Amygdala (tissue), 56 donors: ENCODE measurements at places on chromosomes 6 and 20.

DNA sequence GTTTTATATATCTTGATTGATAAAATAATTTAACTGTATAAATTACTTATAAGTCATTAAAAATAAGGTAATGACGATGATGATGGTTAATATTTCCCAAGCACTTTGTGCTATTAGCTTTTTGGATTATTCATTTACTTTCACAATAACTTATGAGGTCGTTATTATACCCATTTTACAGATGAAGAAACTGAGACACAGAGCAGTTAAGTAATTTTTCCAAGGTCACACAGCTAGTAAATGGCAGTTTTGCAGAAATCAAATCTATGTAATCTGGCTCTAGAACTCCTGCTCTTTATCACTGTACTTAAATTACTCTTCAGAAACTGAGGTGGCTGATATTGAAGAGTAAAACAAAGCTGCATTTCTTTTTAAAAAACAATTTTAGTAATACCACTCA lies 18.2 kb downstream of the NOL7 start:
- DNase-seq: no peak

DNA sequence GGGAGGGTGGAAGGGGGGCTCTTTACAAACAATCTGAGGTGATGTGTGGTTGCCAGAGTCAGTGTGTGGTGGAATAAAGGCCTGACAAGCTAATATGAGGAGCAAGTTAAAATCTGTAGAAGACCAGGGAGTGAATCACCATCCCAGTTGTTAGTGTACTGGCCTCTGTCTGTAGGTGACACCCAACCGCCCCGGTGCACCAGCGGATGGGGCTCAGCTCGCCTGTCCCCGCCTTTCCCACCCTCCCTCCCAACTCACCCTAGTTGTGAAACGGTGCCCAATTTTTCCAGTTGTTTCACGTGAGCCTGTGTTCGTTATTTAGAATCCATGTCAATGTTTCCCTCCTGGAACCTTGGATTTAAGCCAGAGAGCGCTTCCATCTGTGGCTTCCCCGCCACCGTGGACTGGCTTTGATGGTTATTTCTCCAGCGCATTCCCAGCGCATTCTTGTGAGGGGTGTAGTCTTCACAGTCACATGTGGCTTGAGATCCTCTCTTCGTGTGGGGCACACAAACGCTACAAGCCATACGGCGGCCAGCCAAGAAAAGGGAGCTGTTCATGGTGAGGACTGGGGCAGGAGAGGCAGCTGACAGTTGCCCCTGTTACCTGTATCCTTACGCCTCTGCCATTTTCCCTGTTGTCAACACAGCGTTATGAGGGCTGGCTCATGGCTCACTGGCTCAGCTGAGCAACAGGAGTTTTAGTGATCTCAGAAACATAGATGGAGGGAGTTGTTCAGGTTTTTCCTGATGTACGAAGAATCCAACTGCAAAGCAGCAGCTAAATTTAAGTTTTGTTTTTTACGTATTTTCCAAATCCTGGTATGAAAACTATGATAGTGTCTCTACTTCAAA lies 137.6 kb downstream of the ZDHHC14 start:
- DNase-seq: peak; percentile 29

GRCh38 chr6:104700371-104701185 lies 159.1 kb downstream of the HACE1 start:
- DNase-seq: no peak

DNA sequence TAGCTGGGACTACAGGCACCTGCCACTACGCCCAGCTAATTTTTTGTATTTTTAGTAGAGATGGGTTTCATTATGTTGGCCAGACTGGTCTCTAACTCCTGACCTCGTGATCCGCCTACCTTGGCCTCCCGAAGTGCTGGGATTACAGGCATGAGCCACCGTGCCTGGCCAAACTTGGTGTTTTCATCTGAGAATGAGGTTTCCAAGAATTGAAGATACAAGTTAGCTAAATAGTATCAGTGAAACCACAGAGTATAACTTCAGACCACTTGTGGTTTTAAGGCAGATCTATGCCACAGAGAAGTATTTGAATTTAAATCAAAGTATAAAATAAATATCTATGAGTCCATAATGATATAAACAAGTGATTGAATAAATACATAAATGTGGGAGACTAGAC lies 70.1 kb downstream of the SLC16A10 start:
- DNase-seq: no peak

DNA sequence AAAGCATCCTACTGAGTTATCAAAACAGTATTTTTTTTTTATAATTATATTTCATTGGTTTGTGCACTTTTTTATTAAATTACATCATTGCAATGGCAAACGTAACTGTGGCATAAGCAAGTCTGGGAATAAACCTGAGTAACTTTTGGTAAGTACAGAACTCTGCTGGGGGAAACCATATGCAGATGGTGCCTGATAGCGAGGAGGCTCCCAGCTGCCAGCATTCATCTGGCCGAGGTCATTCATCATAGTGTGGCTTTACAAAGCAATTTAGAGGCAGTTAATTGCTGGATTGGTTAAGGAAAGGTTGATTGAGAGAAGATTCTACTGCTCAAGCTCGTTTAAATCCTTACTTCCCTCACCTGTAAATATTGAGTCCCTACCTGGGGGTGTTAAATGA lies 52.6 kb downstream of the HECA start:
- DNase-seq: no peak

GRCh38 chr6:161370880-161371279 lies 97.0 kb upstream of the AGPAT4 start:
- peak; percentile 48 for DNase-seq
